Activated effector memory CD4-positive, alpha-beta T cell treated with Interleukin-2 at 50 U/mL for 16 hours (primary cell): ENCODE measurements at places on chromosomes 6 and 20.

DNA sequence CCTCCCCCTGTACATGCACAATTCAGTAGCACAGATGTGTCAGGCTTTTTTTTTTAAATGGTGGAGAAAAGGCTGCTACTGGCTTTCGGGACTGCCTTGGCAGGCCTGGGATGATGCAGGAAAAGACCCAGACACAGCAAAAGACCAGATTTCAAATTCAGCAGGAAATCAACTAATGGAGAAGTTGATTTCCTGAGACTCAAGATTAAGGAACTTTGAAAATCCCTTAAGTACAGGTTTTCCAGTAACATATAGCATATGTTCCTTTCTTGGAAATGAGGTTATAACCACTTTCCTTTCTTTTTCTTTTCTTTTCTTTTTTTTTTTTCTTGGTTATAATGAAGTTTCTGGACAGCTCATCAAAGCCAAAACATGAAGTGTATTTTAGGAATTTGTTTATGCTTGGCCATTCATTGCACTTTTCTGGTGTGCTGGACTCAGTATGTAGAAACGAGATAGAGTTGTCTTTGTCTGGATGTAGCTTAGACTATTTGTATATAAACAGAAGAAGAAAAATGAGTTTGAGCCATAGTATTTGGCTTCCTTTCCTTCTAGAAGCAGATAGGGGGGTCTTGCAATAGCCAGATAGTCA is 119.4 kb downstream of the SASH1 start:
- DNase-seq, result no peak

- DNase-seq, result no peak
These were observed 57.5 kb upstream of the NFATC2 start for GRCh38 chr20:51600016-51600420.

DNA sequence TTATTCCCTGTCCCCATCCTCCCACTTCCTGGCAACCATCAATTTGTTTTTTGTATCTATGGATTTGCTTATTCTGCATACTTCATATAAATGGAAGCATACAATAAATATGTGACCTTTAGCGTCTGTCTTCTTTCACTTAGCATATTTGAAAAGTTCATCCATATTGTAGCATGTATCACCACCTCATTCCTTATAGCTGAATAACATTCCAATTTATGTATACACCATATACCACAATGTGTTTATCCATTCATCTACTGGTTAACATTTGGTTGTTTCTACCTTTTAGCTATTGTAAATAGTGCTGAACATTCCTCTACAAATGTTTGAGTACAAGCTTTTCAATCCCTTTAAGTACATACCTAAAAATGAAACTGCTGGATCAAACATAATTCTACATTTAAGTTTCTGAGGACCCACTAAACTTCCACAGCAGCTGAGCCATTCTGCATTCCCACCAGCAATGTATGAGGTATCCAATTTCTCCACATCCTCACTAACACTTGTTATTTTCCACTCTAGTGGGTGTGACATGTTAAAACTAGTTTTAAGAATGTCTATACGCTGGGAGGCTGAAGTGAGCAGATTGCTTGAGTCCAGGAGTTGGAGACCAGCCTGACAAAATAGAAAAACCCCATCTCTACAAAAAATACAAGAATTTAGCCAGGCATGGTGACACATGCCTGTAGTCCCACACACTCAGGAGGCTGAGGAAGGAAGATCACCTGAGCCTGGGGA is 32.9 kb downstream of the NUDT3 start:
- DNase-seq, result no peak

DNA sequence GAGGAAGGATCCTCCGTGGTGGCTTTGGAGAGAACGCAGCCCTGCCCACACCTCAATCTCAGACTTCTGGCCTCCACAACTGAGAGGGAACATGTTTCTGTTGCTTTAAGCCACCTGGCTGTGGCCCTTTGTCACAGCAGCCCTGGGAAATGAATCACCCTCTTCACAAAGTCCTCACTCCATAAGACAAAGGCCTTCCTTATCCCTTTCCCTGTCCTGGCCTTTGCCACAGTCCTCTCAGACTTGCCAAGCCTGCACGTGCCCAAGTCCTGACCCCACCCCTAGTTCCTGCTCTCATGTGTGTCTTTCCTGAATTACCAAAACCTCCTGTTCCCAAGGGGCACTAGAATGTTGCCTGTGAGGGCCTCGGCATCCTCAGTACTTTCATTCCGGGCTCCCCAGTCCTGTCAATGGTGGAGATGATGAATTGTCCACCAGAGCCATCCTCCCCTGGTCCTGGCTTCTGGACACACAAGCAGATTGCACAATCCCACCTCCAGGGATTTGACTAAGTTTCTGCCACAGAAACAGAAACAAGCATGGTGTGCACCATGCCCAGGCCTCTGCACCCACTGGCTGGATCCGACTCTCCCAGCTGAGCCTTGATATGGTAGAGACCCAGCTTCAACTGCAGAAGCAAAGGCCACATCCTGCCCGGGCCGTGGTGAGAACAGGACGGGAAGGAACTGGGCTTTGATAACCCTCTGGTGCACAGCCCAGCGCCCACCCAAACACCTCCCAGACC is 232.6 kb upstream of the PDE10A start:
- DNase-seq, result no peak

- DNase-seq, result no peak
These were observed 32.7 kb downstream of the SLX4IP start for GRCh38 chr20:10467681-10468339.

GRCh38 chr20:9311132-9311531 is 203.3 kb upstream of the LAMP5 start:
- DNase-seq, result no peak

DNA sequence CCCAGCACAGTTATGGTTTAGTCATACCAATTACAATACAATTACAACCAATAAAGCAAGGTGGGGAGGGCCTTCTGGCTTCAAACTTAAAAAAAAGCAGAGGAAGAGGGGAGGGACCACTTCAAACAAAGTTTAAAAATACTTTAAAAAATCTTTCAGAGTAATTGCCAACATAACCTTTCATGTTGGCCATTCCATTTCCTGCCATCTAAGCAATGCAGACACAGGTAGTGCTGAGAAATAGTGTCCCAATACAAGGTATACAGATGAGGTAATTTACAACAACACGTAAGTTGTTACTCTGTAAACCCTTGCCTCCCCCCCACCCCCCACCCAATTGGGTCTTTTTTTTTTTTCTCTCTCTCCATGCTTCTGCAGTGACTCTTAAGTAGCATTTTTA is 18.8 kb upstream of the TBC1D20 start:
- DNase-seq, result no peak

- no peak for DNase-seq
These were observed 15.5 kb upstream of the CARMIL1 start for GRCh38 chr6:25263657-25264056.

DNA sequence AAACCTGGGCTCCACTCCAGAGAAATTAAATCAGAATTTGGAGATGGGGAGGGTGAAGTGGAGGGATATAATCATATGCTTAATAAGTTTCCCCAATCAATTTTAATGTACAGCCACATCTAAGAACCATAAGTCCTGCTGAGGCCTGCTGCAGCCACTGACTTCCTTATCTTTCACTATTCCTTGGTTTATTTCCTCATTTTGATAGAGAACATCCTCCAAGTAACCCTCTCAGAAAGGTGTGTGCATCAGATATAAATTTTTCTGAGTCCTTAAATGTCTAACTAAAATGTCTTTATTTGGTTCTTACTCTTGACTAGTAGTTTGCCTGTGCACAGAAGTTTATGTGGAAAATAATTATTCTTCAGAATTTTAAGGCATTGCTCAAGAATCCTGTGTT is 23.7 kb upstream of the SIRT5 start:
- DNase-seq, result no peak

DNA sequence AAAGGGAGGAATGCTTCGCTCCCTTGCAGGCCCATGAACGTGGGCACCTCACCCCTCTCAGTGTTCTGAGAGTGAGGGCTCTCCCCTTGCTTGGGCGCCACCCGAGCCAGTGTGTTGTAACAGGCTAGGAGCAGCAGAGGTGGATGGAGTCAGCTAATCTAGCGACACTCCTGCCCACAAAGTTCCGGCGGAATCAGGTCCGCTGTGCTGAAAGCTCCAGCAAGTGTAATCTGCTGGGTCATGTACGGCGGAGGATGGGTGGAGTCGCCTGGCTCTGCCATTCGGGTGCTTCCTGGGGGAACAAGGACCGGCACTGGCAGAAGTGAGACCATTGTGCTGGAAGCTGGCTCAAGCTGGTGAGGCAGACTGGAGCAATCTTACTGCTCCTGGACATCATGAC is 1310.1 kb downstream of the EPHA7 start:
- no peak for DNase-seq

GRCh38 chr20:34637245-34638038 is 39.5 kb downstream of the PIGU start:
- DNase-seq, result no peak

DNA sequence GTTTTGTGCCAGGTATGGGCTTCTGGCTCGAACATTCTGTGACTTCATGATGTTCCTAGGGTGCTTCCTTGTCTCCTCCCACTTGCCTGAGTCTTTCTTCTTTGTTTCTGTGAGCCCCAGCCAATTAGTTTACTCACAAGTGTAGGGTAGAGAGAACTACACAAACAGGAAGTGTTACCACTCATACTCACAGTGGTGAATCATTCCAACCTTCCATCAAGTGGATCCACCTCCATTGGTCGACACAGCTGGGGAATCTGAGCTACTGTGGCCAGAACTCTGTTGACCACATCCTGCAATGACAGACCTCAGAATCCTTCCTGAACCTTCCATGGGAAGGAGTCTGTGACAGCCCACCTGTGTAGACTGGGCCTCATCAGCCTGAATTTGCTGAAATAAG is 76.8 kb downstream of the UNC5CL start:
- DNase-seq, result no peak

DNA sequence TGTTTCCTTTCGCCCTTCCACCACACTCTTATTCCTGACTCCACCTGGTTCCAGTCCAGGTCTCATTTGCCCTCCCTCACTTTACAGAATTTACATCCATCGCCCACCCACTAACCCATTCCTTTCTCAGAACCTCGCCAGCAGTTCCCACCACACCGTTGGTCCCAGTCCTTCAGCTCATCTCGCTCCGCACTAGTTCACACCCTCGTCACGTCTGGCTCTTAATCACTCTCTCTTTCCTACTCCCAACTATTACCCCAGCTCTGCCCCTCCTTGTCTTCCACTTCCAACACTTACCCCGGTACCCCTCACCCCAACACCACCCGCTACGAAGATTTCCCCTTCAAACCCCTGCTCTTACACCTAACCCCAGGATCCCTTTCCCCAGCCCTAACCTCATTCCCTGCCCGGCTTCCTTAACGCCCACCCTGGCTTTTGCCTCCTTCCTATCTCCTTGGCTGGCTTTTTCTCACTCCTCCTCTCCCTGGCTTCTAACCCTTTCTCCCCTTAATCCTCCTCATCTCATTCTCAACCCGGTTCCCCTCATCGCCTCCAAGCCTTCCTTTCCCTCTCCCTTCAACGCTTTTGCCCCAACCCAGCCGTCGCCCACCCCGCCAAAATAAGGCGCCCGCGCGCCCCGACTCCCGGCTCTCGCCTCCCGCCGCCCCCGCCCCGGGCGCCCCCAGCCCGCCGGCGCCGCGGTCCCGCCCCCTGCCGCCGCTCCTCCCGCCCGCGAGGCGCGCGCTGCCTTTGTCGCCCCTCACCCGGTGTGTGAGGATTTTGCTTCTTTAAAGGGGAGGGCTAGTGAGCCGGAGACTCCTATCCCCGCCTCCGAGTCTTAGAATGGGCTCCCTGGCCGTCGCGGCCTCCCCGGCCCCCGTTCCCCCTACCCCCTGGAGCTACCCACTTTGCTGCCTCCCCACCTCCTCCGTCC is 542 bp downstream of the USP49 start:
- no peak for DNase-seq

- no peak for DNase-seq
These were observed 118.8 kb downstream of the MAP3K7 start for GRCh38 chr6:90468080-90468479.

- DNase-seq, result no peak
These were observed 241.1 kb downstream of the FOXC1 start for GRCh38 chr6:1850840-1851157.

- DNase-seq, result no peak
These were observed 504.0 kb upstream of the PTCHD4 start for GRCh38 chr6:48615041-48615440.

GRCh38 chr6:21201637-21202350 is 391.8 kb upstream of the SOX4 start:
- DNase-seq, result no peak

DNA sequence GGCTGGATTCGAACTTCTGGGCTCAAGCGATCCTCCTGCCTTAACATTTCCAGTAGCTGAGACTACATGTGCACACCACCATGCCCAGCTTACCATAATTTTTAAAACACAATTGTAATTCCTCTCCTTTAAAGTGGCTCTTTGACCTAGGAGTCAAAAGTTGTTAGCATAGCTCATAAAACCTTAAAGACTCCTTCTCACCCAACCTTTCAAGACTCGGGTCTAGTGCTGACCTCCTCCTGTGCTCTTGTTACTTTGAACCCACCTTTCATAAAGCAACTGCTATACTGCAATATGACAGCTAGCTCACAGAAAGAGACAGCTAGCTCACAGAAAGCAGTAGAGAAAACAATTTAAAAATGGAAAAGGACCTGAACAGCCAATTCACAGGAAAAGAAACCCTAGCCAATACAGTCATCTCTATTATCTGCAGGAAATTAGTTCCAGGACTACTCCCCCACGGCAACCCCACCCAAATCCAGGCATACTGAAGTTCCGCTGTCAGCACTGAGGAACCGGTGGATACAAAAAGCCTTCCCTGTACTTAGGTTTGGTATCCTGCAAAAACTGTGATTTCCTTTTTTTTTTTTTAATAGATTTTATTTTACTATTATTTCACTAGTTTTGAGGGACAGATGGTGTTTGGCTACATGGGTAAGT is 20.3 kb downstream of the SSR1 start:
- DNase-seq, result no peak

DNA sequence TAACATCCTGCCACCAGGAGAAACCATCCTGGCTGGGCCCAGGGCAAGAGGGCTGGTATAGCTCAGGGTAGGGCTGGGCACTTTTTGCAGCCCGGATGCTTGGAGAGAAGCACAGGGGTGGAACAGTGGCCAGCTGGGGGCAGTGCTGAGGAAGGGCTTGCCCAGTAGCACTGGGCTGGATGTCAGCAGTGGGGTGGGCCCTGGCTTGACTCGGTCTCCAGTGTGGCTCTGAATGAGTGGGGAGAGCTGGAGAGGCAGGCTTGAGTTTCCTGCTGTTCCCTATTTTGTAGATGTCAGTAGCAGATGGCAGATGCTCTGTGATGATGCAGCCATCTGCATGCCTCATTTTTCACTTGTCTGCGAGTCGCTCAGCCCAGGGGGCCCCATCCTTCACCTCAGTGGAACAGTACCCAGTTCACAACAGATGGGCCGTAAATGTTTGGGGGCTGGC is 56.3 kb upstream of the TULP1 start:
- peak; percentile 15 for DNase-seq

- no peak for DNase-seq
These were observed 129.6 kb downstream of the TAF4 start for GRCh38 chr20:61935926-61936700.
